Mesothelial cell of epicardium (in vitro differentiated cells): ENCODE measurements at places on chromosomes 4 and X.

DNA sequence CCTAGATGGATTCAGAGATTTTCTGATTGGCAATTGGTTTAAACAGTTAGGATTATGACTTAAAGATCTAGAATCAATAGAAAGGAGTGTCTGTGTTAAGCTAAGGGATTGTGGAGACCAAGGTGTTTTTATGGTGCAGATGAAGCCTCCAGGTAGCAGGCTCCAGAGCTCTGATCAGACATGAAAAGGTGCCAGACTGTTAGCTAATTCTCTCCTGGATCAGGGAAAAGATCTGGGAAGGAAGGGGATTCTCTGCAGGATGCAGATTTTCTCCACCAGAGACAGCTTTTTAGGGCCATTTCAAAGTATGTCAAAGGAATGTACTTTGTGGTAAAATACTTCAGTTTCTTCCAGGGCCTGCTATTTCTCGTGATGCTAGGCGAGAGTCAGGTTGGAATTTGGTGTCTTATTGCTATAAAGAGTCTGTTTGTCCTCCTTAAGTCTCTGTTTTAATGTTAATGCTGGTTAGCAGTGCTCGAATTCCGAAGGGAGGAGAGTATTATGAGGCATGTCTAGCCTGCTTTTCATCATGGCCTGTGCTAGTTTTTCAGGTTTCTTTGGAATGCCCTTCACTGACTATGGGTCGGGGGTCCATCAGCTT is 12.0 kb upstream of the GPR78 start:
- H3K27ac ChIP-seq: peak overlapping the region; percentile 92
- no peak for DNase-seq
- no peaks in the 10 kb centered on the region for H3K36me3 ChIP-seq
- H3K27me3 ChIP-seq: no peaks in the 10 kb centered on the region
- no peak overlapping the region for H3K4me3 ChIP-seq

DNA sequence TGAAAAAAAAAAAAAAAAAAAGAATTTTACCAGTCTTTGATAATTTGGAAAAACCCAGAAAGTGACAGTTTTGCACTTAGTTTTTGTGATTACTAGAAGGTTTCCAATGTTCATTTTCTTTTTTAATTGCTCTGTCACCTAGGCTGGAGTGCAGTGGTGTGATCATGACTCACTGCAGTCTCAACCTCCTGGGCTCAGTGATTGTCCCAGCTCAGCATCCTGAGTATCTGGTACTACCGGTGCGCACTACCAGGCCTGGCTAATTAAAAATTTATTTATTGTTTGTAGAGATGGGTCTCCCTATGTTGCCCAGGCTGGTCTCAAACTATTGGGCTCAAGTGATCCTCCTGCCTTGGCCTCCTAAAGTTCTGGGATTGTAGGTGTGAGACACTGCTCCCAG is 3.3 kb downstream of the NUDT9 start:
- no peak for DNase-seq
- H3K27me3 ChIP-seq: no peaks in the 10 kb centered on the region
- H3K4me3 ChIP-seq: no peak overlapping the region

GRCh38 chrX:10936976-10937375 is 174.2 kb upstream of the HCCS start:
- H3K4me1 ChIP-seq: peaks cover 2% of the 10 kb centered on the region
- no peaks in the 10 kb centered on the region for H3K36me3 ChIP-seq
- H3K4me3 ChIP-seq: no peak overlapping the region
- no peak for DNase-seq
- no peaks in the 10 kb centered on the region for H3K27me3 ChIP-seq

- no peaks in the 10 kb centered on the region for H3K27me3 ChIP-seq
- no peak overlapping the region for H3K27ac ChIP-seq
- peaks cover 4% of the 10 kb centered on the region for H3K36me3 ChIP-seq
- peaks cover 27% of the 10 kb centered on the region for H3K4me1 ChIP-seq
- H3K4me3 ChIP-seq: no peak overlapping the region
Observed at GRCh38 chr4:182400790-182401189, 157.6 kb downstream of the TENM3 start.

GRCh38 chrX:24464498-24464835 is 619 bp upstream of the PDK3 start:
- peaks cover 2% of the 10 kb centered on the region for H3K27me3 ChIP-seq
- H3K4me1 ChIP-seq: peaks cover 41% of the 10 kb centered on the region
- DNase-seq: no peak
- H3K4me3 ChIP-seq: peak overlapping the region; percentile 82
- H3K27ac ChIP-seq: peak overlapping the region; percentile 73
- H3K36me3 ChIP-seq: no peaks in the 10 kb centered on the region

GRCh38 chr4:138103597-138104283 is 138.4 kb downstream of the SLC7A11 start:
- peaks cover 6% of the 10 kb centered on the region for H3K4me1 ChIP-seq
- H3K27me3 ChIP-seq: no peaks in the 10 kb centered on the region
- no peak overlapping the region for H3K27ac ChIP-seq
- H3K36me3 ChIP-seq: peaks cover 3% of the 10 kb centered on the region
